ENCODE measurements at places on chromosomes 11 and 22. TPM values are rescaled to one million over a fixed set of nuclear protein-coding genes. Genes with fewer than 3 reads are reported as not detected.

DNA sequence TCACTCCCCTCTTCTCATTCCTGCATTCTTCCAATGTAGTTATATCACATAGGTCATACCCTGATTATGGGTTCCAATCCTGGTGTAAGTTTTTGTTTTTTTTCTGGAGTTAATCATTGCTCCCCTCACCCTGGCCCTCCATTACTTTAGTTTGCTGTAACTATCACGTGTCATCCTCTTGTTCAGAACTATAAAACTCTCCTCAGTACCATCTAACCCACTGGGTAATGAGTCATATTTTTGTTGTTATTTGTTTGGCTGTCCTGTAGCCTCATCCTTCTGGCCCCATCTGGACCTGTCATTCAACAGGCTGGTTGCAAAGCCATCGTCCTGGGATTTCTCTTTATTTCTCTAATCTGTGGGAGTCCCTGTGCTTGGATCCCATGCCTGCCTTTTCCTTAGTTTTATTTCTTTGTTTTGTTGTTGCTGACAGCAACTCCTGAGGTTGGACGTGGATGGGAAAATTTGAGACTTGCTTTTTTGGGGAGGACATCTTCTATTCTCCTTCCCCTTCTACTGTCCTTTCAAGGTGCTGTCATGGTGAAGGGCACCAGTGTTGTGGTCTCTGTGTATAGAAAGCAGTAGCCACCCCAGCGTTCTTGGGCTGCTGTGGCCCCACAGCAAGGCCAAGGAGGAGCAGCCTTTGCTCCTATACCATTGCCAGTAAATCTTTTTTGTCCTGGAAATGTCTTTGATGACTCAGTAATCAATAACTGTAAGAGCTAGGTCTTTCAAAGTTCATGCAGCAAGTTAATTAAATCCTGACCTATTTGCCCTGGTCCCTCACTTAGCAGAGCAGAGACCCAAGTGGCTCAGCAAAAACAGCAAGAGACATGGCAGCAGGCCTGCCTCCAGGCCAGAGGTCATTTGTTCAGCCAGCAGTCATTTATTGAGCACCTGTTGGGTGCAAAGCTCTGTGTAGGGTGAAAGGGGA lies 82.5 kb downstream of the C22orf31 start:
- DNase-seq, result no peak

DNA sequence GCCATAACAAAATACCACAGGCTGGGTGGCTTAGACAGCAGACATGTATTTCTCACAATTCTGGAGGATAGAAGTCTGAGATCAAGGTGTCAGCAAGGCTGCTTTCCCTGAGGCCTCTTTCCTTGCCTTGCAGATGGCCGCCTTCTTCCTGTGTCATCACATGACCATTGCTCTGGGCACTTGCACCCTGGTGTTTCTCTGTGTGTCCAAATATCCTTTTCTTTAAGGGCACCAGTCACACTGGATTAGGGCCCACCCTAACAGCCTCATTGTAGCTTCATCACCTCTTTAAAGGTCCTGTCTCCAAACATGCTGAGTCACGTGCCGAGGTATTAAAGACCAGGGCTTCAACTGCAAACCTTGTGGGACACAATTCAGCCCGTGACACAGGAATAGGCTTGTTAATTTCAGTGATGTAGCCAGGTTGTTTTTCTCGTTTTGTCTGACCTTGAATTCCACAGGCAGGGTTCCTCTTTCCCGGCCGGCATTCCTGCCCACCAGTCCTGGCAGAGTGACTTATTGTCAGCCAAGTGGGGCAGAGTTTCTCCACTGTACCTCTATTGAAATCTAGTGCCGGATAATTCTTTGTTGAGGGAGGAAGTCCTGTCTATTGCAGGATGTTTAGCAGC lies 100.1 kb downstream of the KCNQ1OT1 start:
- DNase-seq, result no peak

DNA sequence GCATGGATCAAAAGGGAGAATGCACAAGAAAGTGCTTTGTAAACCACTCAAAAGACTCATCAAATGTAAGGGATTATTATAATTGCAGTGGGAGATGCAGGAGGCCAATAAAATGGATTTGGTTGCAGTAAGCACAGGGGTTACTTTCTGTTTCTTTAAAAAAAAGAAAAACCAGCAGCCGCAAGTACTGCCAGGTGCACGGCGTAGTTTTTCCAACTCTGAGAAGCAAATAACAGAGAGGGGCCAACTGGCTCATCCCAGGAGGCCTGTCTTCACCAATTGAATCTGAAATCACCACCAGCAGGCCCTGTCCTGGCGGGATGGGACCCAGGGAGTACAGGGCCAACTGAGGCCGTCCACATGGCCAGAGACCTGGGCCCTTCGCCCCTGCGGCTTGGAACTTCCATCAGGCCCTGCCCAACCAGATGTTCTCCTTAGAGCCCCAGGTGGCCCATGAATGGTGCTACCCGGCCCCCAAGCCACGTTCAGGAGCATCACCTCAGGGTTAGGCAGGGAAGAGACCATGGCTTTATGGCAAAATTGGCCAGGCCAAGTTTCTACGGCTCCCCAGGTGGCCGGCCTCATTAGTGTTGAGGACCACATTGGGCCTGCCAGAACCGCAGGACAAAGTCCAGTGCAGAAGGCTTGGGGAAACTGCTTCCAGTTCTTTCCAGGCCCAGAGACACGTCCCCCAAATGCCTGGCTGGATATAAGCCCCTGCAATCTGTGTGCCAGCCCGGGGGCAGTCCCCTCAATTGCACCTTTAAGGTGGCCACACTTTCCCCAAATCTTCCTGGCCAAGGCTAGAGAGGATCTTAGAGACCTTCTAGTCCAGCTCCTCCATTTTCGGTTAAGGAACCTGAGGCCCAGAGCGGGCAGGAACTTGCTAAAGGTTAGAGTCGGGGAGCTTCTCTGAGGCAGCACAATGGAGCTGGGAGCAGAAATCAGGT lies 61.7 kb downstream of the CHRDL2 start:
- DNase-seq, result no peak

DNA sequence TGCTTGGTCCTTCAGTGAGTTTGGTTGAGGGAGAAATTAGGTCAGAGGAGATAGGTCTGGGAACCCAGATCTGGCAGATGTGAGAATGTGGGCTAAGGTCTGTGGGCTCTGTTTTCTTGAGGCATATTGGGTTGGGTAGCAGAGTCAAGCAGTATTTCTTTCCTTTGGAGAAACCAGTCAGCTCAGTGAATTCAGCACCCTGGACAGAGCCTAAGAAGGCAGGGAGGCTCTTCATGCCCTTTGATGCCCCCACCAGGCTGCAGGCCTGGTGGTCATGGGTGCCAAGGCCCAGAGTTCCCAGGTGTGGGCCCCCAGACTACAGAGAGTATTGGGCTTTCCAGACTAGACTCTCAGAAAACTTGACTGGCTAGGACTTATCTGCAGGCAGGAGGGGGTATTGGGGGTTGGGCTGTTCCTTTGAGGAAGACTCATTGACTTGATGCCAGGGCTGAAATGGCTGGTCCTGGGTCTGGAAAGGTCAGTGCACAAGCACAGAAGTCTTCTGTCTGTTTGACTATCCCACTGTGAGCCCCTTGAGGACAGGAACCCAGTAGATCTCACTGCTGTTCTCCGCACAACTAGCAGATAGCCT lies 45.3 kb upstream of the NECTIN1 start:
- no peak for DNase-seq

GRCh38 chr11:57213342-57214097 lies 23.5 kb downstream of the APLNR start:
- no peak for DNase-seq

Gene TRIM49C
- total RNA-seq, result not detected

Gene PHLDA2
- total RNA-seq, result 2.1 TPM

DNA sequence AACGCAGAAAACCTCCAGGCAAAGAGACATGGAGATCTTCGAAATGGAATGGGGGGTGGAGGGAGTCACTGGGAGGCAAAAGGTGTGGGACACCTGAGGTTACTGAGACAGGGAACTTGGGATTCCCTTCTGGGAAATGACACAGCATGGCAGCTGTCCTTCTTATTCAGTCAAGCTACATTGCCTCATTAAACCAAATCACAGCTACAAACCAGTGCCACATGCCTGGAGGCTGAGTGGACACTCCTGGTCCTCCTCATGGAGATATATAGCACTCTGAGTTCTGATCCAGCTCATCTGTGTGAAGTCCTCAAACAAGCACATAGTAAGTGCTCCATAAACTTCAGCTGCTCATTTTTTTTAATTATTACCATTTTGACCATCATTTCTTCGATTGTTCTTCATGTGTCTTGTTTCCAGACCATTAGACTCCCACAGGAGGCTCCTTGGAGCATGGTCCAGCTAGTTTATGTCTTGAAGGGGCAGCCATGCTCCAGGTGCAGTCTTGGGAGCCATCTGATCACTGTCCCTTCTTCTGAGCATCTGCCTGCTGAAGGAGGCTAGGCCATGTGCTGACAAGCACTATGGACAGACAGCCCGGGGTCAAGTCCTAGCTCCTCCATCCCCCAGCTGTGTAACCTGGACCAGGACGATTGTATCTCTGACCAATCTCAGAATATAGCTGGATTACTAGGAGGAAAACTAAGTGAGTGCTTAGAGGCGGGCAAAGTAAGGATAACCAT lies 9.7 kb upstream of the FXYD2 start:
- peak; percentile 29 for DNase-seq

DNA sequence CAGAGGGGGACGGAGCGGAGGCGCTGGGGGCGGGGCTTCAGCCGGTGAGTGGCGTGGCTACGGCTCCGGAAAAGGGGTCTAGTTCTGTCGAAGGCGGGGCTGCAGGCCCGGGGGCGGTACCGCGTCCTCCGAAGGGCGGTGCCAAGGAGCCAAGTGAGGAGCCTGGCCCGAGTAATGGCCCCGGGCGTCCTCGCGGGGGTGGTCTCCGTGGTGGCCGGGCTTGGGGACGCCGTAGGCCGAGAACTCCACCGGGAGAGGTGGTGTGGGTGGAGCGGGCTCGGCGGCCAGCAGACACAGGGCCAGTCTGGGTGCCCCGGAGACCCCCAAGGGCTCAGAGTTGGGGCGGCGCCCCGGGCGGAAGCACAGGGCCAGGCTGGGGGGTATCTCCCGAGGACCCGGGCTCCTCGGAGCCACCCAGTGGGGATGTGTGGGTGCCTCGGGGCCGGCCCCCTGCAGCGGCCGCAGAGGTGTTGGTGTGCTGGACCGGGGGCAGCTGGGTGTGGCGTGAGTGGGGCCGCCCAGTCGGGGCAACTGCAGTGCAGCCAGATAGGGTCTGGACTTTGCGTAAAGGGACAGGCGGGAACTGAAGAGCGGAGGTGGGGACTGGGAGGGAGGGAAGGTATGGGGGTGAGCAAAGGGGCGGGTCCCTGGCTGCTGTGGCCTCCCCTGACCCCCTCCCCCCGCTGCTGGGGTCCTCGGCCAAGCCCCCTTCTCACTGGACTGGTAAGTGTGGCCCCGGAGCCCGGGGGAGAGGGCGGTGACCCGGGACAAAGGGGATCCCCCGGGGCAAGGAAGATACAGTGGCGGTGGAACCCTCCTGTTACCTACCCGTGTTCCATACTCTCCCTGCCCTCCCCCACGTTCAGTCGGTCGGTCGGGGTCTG lies 838 bp downstream of the FKBP2 start:
- no peak for DNase-seq

DNA sequence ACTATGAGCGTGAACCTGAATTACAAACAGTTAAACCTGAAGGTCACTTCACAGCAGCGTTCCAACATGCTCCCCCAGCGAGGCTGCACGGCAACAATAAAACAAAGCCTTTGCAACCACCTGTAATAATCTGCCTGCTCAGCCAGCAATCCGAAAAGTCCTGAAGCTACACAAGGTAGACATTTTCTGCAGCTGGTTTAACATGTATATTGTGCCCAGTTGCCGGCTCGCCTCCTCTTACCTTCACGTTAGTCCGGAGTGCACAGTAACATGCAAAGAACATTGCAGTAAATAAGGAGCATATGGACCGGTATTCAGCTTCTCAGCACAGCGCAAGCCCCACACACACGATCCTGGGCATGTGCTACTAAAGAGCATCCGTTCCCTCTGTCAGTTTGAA lies 704.3 kb downstream of the DLG2 start:
- no peak for DNase-seq

- no peak for DNase-seq
Measured at GRCh38 chr11:87454241-87454640, 416.5 kb downstream of the TMEM135 start.

DNA sequence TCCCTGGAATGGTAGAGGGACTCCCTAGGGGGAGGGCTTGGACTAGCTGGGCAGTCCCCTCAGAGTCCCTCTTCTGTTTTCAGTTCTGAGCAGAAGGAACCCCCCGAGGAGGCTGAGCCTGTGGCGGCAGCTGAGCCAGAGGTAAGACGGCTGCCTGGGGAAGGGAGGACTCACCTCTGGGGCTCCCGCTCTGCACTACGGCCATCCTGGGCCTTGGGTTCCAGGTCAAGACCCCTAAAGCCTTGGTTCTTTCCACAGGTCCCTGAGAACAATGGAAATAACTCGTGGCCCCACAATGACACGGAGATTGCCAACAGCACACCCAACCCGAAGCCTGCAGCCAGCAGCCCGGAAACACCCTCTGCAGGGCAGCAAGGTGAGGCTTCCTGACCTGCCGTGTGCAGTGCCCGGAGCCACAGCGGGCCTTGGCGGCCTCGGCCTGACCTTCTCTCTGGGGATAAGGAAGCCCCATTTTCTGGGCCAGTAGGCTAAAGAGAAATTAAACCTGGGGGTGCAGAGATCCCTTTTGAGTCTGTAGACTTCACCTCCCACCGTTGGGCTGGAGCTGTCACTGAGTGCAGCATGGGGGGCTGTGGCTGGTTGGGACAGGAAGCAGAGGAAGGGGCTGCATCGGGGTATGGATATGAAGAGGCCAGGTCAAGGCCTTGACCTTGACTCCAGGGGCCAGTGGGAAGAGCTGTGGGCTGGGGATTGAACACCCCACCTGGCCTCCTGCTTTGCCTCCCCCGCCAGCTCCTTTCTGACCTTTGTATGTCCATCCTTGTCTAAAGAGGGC lies 15.0 kb downstream of the INCENP start:
- no peak for DNase-seq

Gene GDPD4
- total RNA-seq, result not detected

DNA sequence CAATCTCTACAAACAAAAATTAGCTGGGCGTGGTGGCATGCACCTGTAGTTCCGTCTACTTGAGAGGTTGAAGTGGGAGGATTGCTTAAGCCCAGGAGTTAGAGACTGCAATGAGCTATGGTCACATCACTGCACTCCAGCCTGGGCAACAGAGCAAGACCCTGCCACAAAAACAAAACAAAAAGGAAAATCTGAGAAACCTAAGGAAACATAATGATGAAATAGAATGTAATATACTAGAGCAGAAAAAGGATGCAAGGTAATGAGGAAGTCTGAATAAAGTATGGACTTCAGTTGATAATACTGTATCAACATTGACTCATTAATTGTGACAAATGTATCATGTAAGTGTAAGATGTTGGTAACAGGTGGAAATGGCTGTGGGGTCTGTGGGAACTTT lies 8.1 kb downstream of the NPAS4 start:
- no peak for DNase-seq

GRCh38 chr11:104370478-104370877 lies 206.5 kb upstream of the PDGFD start:
- no peak for DNase-seq

- DNase-seq, result no peak
Measured at GRCh38 chr22:29149841-29150555, 55.7 kb upstream of the EMID1 start.

DNA sequence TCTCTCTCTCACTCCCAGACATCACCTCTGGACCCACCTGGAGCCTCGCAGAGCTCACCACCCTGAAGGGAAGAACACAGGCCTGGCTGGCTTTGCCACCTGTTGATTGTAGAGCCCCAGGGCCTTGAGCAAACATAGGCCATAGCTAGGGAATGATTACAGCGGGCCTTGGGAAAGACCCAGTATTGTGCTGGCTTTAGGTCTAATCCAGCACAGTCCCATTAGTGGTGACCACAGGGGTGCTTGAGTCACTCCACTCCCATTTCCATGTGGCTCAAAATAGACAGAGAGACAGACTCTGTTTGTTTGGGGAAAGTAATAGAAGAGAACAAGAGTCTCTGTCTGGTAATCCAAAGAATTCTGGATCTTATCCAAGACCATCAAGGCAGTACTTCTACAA lies 42.7 kb upstream of the FAM181B start:
- no peak for DNase-seq

Measured in CD8-positive, alpha-beta memory T cell (primary cell).